Nephron progenitor cell (in vitro differentiated cells): ENCODE measurements at places on chromosomes 4 and X.

- no peak for DNase-seq
Measured at GRCh38 chrX:106263817-106264216, 95.7 kb downstream of the PWWP3B start.

GRCh38 chrX:12580548-12580947 lies 210.7 kb upstream of the PRPS2 start:
- no peak for DNase-seq

- no peak for DNase-seq
Measured at GRCh38 chr4:135114079-135114478, 912.5 kb upstream of the PABPC4L start.

DNA sequence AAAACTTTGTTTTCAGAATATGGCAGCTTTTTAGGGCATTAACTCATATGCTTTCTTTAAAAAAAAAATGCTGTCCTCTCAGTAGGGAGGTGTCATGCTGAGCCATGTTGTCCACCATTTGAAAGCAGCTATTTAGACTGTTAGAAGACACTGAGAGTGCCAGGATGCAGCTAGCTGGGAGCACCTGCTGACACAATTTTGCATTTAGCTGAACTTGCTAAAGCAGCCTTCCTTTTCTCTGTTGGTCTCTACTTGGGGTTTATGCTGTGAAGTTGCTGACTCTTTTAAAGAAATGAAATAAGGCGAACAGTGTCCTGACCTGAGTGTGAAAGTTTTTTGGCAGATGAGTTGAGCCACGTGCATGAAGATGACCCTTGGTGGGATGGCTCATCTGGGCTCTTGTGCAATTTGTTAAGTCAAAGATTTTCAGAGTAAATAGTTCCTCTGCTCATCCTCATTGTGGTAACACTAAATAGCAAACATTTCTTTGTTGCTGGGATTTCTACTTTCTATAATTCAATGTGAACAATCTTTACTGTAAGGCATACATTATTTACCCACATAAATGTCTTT lies 64.5 kb downstream of the CDS1 start:
- no peak for DNase-seq

DNA sequence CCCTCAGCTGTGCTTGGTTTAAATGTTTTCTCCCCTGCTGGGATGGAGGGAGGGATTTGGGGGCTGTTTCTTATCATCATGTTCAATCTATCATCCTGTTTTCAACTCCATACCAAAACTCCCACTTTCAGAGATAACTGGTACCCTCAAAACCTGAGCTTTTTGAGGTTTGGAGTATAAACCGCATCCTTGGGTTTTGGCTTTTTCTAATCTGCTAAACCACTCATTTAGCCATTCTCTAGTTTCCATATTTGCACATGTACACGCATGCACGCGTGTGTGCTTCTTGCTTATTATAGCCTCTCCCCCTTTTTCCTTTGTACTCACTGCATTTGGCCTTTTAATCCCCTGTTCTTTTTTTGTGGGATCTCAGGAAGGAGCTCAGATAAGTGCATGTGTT lies 116.7 kb upstream of the TEX13D start:
- DNase-seq: no peak

DNA sequence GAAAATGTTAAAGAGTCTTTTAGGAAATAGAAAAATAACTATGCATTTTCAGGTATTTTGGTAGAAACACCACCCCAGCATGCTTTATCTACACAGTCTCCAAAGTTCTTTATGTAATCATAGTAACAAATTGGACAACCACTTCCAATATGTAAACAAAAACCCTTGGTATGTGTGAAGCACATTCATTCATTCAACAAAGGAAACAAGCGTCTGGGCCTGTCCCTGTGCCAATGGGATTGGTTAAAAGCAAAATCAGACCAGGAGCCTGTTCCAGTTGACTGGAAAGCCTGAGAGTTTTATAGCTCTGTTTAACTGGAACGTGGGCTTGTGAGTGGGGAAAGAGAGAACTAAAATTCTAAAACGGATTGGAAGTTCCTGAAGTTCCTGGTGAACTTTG lies 41.3 kb upstream of the TENM3 start:
- no peak for DNase-seq

DNA sequence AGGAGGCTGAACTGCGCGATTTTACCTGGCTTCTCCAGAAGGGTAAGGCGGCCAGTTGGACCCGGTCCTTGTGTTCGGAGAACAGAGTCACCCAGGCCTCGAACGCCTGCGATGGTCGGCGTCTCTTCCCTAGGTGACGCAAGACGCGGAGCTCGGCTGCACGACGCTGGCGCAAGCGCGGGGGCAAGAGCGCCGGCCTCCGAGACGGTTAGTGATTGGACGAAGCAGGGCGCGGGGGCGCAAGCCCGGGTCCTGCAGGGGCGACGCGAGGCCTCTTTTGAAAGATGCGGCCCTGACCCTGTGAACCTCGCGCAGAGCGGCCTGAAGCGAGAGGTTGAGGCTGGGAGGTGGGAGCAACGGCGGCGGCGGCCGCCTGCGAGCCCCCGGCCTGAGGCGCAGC lies 428 bp downstream of the ADAD1 start:
- DNase-seq: no peak

- no peak for DNase-seq
Measured at GRCh38 chr4:98092833-98093439, 50.3 kb downstream of the STPG2 start.

- DNase-seq: no peak
Measured at GRCh38 chr4:74755486-74755885, 38.8 kb downstream of the BTC start.

DNA sequence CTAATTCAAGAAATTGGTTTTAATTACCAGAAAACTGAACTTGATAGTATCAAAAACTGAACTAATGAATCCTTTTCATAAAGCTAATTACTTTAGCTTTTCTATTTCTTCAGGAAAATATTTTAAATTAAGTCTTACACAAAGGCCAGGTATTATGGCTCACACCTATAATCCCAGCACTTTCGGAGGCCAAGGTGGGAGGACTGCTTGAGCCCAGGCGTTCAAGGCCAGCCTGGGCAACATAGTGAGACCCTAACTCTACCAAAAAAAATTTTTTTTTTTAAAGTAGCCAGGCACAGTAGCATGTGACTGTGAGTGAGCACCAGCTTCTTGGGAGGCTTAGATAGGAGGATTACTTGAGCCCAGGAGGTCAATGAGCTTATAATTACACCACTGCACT lies 19.1 kb downstream of the CNOT6L start:
- DNase-seq: no peak

DNA sequence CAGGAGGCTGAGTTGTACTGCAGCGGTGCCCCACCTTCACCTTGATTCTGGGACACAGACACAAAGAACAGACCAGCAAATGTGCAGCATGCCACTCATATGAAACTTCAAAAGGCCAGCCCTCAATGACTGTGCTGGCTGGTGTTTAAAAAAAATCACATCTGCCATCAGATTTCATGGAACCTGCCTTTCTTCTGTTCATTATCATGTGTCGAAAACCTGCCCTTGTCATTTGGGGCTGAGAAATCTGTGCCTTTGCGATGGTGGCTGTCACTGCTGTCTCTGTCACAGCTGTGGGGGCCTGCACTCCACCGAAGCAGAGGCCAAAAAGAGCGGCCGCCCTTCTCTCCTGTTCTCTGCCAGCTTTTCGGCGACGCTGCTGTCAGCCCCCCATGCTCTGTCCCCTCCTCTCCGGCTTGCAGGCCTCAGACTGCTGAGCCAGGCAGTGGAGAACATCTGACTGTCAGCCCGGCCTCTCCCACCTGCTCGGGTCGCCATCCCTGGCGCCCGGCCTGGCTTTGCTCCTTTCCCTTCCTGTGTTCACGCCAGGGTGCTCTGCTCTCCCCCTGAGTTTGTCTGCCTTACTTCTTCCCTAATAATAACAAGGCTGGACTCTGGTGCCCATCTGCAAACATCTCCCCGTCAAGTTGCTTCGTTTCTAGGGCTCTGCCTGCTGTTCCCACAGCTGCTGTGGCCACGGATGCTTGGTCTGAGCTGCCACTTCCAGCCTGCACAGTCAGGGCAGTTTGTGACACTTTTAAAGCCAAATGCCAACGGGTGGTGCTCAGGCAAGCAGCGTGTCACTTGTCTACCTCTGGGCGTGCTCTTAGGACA lies 355.2 kb downstream of the UNC5C start:
- no peak for DNase-seq

DNA sequence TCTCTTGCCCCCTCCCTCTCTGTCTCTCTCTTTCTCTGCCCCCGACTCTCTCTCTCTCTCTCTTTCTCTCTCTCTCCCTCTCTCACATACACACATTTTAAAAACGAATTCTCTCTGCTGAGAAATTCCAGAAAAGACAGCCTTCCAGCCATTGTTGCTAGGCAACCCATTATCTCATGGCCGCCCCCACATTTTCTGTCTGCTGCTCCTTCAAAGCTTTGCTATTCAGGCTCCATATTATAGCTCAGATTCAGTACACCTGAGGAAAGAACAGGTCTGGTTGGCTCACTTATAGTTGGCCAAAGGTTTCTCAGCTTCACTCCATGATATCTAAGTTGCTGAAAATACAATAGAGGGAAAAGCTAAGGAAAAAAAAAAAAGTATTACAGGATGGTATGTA lies 174.4 kb upstream of the RADX start:
- DNase-seq: no peak

DNA sequence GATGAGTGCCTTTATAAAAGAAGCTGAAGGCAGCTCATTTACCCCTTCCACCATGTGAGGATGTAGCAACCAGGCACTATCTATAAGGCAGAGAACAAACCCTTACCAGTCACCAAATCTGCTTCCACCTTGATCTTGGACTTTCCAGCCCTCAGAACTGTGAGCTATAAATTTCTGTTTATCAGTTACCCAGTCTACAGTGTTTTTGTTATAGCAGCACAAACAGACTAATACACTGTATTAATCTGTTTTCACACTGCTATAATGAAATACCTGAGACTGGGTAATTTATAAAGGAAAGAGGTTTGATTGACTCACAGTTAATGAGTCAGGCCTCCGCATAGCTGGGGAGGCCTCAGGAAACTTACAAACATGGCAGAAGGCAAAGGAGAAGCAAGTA lies 91.2 kb downstream of the SOWAHB start:
- no peak for DNase-seq

- no peak for DNase-seq
Measured at GRCh38 chr4:15720851-15721250, 18.0 kb downstream of the BST1 start.

DNA sequence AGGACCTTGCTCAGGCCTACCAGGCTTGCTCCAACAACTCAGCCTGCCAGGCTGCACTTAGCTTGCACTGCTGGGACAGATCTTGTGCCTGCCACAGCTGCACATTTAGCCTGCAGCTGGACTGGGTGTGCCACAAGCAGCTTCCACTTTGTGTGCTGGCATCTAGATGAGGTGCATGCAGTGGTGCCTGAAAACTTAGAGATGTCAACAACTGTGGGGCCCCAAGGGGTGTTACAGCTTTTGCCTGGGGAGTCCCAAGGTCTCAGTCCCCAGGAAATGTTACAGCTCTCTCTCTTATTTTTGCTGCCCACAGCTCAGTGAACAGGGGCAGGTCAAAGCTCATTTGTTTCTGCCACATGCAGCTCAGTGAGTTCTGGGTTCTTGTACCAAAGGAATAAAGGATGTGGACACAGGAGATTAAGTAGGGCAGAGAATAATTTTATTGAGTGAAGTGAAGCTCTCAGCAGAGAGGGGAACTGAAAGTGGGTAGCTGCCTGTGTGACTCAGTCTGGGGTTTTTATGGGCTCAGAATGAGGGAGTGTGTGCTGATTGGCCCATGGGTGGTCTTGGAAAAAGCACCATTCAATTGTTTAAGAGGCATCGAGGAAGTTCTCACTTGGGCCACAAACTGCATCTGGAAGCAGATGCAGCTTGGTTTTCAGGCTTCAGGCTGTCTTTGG lies 828.3 kb downstream of the TECRL start:
- DNase-seq: no peak

- DNase-seq: no peak
Measured at GRCh38 chrX:53644751-53645150, 41.8 kb downstream of the HUWE1 start.

DNA sequence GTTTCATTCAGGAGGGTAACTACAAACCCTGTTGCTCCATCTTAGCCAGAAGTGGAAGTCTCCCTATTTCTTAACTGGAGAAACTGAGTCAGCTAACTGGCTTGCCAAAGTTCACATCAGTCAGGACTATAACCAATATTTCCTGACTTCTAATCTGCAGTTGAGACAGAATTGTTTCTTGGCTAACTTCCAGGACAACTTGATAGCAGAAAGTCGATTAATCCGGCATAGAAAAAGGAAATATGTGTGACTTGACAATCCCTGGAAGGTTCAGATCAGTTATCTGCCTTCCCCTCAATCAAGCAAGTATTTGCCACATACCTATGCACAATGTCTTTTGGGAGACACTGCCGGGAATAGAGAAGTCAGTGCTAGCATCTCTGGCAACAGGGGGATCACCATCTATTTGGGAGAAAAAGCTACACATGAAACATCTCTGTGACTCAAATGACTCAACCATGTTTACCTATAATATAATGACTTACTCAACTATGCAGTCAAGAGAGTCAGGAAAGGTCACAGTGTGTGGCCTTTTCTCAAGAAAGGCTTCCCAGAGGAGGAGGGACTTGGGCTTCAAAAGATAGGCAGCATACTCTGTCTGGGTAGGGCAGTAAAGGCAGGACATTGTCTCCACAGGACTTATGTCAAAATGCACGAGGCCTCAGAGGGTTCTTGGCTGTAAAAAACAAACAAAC lies 12.4 kb upstream of the LONRF3 start:
- no peak for DNase-seq

- DNase-seq: no peak
Measured at GRCh38 chr4:121758925-121759568, 5.9 kb downstream of the SMIM43 start.

DNA sequence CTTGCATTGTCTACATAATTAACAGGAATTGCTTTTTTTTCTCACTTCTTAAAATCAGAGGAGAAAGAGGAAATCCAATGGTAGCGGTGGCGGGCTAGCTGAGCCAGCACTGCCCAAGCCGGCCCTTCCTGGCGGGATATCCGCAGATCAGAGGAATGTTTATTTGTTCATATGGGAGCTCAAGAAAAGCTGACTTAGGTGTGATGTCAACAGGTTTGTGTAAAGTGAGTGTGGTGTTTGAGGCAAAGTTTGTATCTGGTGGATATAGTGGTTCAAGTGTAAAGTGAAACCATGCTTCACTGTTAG lies 466 bp upstream of the SLC39A8 start:
- DNase-seq: no peak

- no peak for DNase-seq
Measured at GRCh38 chrX:120356084-120356483, 5.8 kb upstream of the ATP1B4 start.

DNA sequence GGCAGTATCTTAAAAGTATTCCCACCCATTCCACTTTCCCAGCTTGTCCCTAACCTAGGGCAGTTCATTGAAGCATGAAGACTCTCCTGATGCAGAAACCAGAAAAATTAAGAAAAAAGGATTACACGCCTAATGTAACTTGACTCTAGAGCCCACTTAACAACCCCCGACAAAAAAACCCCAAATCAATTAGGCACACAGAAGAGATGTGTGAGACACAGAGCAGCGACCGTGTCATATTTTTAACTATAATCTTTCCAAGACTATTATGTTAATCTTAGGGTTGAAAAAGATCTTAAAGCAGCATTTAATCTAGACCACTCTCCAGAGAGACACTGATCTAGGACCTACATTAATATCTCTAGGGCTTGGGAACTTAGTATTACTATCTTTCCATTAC lies 1.3 kb downstream of the YTHDC1 start:
- no peak for DNase-seq

GRCh38 chrX:22135171-22135711 lies 103.1 kb downstream of the PHEX start:
- DNase-seq: no peak

- no peak for DNase-seq
Measured at GRCh38 chr4:153616006-153616555, 68.0 kb upstream of the TLR2 start.

GRCh38 chr4:2266821-2267220 lies 4.9 kb upstream of the MXD4 start:
- no peak for DNase-seq
